ENCODE measurements at places on chromosomes 11 and 22.

DNA sequence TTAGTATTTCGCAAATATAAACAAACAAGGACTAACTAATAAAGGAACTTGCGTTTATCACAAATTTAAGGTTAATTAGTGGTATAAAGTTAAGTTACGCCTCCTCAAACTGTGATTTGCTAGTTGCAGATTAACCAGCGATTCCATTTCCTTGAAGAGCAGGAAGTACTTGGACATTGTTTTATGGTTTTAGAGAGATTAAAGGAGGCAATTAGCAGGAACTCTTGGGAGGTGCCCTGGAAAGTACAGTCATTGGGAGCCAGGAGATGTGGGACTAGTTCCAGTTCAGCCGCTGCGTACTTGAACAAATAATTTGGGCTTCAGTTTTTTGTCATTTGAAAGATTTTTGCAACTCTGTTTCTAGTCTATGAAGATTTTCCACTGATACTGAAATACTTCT lies 3.3 kb downstream of the FAM118B start:
- no peak overlapping the region for H3K27ac ChIP-seq
- H3K27me3 ChIP-seq: no peaks in the 10 kb centered on the region
- peaks cover 14% of the 10 kb centered on the region for H3K4me1 ChIP-seq

GRCh38 chr22:26168330-26168851 lies 871 bp upstream of the SEZ6L start:
- no peak overlapping the region for H3K27ac ChIP-seq
- H3K36me3 ChIP-seq: no peaks in the 10 kb centered on the region
- peaks cover 34% of the 10 kb centered on the region for H3K27me3 ChIP-seq
- no peak overlapping the region for H3K4me3 ChIP-seq

DNA sequence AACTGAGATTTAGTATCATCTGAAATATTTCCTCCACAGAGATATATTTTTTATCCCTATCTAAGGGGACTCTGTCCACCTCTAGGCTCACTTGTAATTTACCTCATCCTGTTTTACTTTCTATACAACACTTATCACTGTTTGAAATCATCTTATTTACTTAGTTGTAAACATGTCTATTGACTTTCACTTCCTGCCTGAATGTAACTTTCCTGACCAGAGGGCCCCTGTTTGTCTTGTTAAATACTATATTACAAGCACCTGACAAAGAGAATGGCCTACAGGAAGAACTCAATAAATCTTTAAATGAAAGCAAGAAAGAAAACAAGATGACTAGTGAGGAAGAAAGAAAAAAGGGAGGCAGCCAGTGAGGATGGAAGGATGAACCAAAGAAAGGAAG lies 1727.5 kb downstream of the LRRC4C start:
- no peaks in the 10 kb centered on the region for H3K36me3 ChIP-seq
- H3K4me3 ChIP-seq: no peak overlapping the region
- H3K27me3 ChIP-seq: no peaks in the 10 kb centered on the region
- DNase-seq: no peak
- no peaks in the 10 kb centered on the region for H3K4me1 ChIP-seq
- no peak overlapping the region for H3K27ac ChIP-seq

DNA sequence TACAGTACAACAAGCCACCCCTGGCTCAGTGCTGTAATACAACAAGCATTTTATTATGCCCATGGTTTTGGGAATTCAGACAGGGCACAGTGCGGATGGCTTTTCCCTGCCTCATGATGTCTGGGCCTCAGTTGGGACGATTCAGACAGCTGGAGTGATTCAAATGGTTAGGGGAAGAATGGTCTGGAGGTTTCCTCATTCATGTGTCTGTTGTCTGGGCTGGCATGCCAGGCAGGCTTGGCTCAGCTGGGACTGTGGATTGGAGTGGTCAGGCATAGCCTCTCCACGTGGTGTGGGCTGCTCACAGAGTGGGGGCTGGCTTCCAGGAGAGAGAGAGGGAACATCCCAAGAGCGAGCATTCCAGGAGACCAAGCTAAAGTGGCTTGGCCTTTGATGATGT lies 164.4 kb downstream of the C11orf91 start:
- no peaks in the 10 kb centered on the region for H3K27me3 ChIP-seq
- no peak overlapping the region for H3K4me3 ChIP-seq
- H3K4me1 ChIP-seq: peaks cover 33% of the 10 kb centered on the region
- DNase-seq: no peak

Measured in osteoblast (primary cell).